Sigmoid colon (tissue), 7 donors: ENCODE measurements at places on chromosomes 4 and X.

- DNase-seq, result no peak
Measured at GRCh38 chr4:41835321-41835995, 86.9 kb upstream of the PHOX2B start.

DNA sequence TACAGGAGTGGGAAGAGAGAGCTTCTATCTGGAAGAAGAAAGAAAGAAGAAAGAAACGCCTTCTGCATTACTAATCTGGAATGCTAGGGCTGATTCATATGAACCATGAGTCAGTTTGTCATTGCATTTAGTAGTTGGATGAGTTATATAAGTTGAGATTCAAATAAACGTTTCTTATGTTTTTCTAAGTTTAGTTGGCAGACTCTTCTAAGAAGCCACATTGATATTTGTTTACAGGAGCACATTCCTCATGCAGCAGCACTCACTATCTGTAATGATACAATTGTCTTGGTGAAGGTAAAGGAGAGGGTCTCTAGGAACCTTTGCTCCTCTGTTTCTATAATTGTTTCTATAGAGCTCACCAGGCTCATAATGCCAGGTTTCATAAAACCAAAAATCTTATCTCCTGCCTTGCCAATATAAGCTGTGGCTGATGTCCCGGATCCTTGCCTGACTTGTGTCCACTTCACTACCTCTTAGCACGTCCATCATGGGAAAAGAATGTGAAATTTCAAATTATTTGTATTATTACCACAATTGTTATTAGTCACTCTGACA lies 39.5 kb downstream of the HOPX start:
- no peak for DNase-seq

DNA sequence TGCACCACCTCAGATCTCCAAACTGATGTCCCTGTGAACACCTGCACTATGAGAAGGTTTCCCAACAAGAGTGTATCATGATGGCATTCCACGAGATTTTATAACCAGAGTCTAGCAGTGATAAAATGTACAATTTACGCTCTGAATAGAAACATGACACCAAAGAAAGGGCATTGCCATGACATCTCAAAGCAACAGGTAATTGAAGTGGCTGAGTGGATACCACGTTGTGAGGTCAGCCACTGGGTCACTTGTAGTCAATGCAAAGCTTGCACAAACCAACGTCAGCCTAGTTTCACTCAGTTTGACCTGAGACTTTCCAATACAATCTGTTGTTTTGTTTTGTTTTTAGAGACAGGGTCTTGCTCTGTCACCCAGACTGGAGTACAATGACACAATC lies 15.0 kb upstream of the SLC25A5 start:
- DNase-seq, result no peak

- DNase-seq, result no peak
Measured at GRCh38 chrX:30637874-30638815, 15.1 kb upstream of the GK start.

DNA sequence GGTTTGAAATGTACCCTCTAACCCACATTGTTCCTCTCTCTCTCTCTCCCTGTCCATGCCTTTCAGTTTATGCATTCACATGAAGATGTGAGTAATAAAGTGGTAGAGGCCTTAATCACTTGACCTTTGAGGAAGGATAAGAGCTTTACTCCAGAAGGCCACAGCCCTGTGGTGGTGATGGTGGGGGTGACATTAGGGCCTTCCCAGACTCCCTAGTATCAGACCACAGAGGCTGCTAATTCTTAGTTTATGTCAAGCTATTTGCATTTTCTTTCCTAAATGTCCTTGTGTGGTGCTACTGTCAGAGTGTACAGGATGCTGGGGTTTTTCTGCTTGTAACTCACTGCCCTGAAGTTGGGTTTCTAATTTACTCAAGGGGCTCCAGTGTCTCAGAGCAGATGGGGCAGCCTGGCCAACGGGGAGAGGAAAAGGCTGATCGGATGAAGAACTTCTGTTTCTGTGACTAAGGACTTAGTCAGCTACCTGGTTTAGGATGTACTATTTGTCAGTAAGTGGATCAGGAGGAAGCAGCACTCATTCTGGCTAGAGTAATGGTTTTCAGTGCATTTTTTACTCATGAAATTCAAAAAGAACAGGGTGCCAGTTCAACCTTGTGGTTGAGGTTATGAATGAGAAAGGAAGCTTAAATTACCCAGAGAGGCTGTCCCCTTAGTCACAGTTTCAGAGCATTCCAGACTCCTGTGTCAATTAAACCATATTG lies 509.6 kb upstream of the DIPK2B start:
- no peak for DNase-seq

DNA sequence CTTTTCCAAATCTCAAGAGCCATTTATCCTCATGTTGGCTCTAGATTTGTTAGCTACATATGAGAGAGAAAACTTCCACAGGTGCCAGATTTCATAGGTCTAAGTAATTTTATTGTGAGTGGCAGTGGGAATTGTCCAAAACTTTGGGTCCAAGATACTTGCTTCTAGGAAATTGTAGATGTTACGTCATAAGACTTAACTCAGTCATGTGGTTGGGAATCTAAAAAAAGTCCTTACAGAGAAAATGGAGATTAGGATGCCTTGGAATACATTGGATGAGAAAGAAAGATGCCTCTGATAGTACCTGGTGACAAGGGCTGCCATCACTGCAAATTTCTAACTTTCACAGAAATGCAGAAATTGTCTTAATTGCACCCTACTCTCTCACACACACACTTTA lies 506.5 kb downstream of the C4orf33 start:
- no peak for DNase-seq

GRCh38 chrX:120660637-120661036 lies 30.8 kb upstream of the C1GALT1C1 start:
- DNase-seq, result no peak

GRCh38 chrX:16199343-16199742 lies 32.1 kb downstream of the MAGEB17 start:
- no peak for DNase-seq

- no peak for DNase-seq
Measured at GRCh38 chr4:102736636-102737549, 23.9 kb downstream of the MANBA start.

DNA sequence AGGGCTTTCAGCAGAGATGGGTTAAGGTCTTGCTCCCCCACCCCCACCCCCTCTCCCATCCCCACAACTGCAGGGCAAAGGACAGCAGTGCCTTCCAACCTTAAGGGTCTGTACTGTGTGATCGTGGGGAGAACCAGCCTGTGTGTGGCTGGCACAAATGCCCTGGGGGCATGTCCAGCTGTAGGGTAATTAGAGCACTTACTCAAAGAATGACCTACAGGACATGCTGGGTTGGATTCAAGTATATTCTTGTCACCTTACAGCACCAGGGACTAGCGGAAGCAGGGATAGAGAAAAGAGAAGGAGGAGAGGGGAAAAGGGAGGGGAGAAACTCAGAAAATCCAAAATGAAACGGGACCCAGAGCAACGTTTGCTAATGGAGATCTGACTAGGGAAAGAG lies 191.3 kb upstream of the GATB start:
- no peak for DNase-seq

GRCh38 chr4:126572264-126572663 lies 1060.5 kb upstream of the INTU start:
- no peak for DNase-seq

- no peak for DNase-seq
Measured at GRCh38 chr4:184355111-184355604, 119.2 kb downstream of the IRF2 start.

- DNase-seq, result no peak
Measured at GRCh38 chr4:95409750-95410149, 139.0 kb downstream of the UNC5C start.

DNA sequence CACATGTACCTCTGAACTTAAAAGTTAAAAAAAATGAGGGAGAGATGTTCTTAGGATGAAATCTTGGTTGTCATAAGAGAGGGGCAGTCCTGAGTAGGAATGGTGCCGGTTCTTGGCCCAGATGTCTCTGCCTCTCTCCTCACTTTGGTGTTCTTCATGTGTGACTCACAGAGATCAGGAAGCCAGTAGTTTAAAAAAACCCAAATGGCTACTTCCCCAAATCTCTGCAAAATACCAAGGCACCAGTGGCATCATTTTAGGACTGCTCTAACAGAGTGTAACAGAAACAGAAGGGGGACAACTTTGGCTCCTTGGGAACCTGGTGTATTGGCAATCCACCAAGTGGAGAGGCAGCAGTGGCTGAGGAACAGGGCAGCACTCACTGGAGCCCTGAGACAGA lies 116.8 kb downstream of the SCD5 start:
- DNase-seq, result no peak

GRCh38 chr4:8666581-8666980 lies 74.0 kb downstream of the CPZ start:
- DNase-seq, result peak; percentile 26

DNA sequence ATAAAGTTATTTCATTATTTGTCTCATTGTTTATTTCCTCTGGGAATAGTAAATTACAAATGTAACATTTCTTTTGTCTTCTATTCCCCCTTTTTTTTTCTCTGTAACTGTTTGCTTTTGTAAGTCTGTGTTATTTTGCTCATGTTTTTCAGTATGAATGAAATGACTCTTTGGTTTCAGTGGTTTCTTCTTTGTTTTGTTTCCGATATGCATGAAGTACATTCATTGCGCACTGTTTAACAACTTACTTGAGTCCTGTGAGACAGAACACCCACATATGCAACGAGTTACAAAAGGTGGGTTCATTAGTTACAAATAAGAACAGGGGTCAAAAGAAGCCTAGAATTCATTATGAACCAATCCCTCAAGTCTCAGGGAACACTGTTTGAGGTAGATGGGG lies 175.0 kb upstream of the UGT8 start:
- DNase-seq, result no peak

GRCh38 chrX:124274438-124275181 lies 57.9 kb upstream of the TEX13D start:
- no peak for DNase-seq

DNA sequence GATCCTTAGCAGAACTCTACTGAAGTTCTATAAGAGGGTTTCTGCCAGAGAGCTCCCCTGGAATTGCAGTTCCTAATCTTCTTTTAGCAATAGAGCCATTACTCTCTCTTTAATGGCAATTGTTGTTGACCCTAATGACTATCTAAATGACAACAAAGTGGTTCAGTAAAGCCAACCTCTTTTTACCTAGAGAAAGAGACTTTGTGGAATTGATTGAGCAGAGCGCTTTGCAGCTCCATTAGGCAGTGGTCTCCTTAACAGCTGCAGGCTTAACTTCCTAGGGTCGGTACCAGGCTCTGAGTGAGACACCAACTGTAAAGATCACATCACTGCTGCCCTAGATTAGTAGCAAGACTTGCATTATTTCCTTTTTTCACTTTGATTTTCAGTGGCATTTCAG lies 1472.9 kb upstream of the TENM3 start:
- no peak for DNase-seq

- peak; percentile 44 for DNase-seq
Measured at GRCh38 chr4:1409079-1409478, 2.8 kb upstream of the NKX1-1 start.

GRCh38 chr4:831483-831805 lies 5.5 kb upstream of the CPLX1 start:
- no peak for DNase-seq

- DNase-seq, result peak; percentile 56
Measured at GRCh38 chrX:1466232-1466661, 13.5 kb upstream of the ASMTL start.

DNA sequence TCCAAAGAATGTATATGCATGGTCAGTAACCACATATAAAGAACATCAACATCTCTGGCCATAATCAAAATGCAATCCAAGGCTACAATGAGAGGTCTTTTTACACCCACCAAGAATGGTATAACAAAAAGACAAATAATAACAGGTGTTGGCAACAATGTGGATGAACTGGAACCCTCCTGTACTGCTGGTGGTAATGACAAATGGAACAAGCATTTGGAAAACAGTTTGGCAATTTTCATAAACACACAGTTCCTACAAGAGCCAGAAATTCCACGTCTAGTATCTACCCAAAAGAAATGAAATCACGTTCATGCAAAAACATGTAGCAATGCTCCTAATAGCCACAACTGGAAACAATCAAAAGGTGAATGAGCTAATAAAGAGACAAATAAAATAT lies 11.7 kb downstream of the UGT2B4 start:
- DNase-seq, result no peak

GRCh38 chr4:119233750-119234149 lies 21.2 kb downstream of the USP53 start:
- no peak for DNase-seq

DNA sequence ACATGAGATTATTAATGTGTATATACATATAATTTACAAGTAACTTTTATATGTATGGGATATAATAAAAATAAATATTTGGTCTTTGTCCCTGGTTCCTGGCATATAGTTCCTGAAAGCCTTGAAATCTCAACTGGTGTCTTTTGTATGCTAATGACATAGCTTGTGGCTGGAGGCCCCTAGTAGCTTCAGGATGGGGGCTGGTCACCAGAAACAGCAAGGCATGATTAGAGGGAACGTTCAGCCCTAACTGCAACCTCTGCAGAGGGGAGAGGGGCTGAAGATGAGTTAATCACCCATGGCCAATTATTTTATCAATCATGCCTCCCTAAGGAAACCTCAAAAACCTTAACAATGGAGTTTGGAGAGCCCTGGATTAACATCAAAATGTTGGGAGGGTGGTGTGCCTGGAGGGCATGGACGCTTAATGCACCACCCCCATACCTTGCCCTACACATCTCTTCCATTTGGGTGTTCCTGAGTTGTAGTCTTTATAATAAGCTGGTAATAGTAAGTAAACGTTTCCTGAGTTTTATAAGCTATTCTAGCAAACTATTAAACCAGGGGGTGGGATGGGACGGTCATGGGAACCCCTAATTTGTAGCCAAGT lies 21.3 kb downstream of the PIN4 start:
- DNase-seq, result no peak

- no peak for DNase-seq
Measured at GRCh38 chr4:73012673-73013072, 56.8 kb downstream of the COX18 start.

DNA sequence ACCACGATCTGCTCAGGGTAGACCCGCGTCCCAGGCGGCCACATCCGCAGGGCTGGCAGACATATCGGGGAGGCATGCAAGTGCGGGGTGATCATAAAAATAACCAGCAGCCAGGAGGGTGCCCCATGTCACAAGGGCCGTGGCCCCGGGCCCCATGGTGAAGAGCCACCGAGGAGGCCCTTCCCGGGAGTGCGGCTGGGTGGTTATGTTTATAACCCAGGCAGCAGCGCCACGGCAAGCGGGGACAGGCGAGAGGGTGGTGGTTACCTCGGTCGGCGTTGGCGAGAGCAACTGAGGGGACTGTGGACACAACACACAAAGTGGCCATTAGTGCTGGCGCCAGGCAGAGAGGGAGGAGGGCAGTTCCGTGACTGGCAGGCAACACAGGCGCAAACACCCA lies 92.7 kb upstream of the AFAP1 start:
- DNase-seq, result no peak
